AG04450 (cell line): ENCODE measurements at places on chromosomes 5 and 9.

DNA sequence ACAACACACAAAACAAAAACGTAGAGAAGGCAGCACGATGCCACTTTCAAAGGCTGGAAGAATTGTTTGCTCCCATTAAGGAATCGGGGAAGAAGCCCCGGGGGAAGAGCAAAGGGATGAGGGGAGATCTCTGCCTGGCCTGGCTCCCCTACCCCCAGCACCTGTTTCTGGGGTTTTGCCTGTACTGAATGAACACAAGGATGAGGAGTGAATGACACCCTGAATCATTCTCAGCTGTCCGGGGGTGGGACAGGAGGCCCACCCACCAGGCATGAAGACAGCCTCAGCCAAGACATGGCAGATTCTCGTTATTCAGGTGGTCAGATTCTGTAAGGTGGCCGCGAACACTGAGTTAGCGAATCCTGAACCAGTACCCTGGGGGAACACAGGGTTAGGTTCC lies 7.5 kb downstream of the TBC1D9B start:
- no peak for DNase-seq

- DNase-seq: no peak
Observed at GRCh38 chr5:170135796-170136490, 30.2 kb downstream of the FOXI1 start.

- DNase-seq: no peak
Observed at GRCh38 chr9:8486095-8486494, 686.5 kb upstream of the DMAC1 start.

DNA sequence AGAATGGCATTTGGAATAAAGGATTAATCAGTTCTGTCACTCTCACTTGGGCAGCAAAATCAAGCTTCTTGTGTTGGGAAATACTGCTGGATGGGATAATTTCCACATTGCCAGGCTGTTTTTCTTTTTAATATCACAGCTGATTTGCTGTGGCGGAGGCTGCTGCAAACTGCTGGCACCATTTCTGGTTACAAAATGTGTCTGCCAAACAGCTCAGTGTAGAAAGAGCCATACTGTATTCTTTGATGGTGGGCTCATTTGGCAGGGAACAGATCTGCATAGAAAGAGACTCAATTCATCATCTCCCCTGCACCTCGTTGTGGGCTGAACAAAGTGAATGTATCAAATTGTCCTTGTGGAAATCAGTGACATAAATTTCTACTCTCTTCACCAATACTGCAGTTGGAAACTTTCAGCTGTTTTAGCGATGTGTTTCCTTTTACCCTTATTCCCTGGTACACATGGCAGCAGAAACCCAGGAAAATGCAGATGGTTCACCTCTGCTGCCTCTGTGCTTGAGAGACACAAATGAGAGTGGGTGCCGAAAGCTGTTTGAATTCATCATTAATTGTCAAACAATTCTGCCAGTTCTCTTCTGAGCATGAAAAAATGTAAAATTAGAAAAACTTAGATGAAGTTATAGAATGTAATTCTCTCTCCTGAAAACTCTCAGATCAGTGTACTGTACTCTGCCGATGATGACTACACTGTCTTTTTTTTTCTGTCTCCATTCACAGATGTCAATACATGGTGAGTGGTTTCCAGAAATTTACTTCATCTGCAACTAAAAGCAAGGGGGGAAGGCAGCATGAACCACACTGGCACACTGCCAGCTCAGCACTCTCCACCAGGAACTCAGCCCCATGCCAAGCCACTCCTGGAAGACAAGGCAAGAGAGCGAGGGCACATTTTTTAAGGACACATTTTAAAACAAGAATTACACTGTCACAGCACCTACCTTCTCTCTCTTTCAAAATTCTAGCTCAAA lies 75.0 kb downstream of the HMHB1 start:
- no peak for DNase-seq

- DNase-seq: no peak
Observed at GRCh38 chr5:137752905-137753690, 1.1 kb downstream of the HNRNPA0 start.

GRCh38 chr5:17257705-17258273 lies 40.4 kb downstream of the BASP1 start:
- no peak for DNase-seq

- no peak for DNase-seq
Observed at GRCh38 chr5:114223866-114224265, 138.0 kb upstream of the KCNN2 start.

DNA sequence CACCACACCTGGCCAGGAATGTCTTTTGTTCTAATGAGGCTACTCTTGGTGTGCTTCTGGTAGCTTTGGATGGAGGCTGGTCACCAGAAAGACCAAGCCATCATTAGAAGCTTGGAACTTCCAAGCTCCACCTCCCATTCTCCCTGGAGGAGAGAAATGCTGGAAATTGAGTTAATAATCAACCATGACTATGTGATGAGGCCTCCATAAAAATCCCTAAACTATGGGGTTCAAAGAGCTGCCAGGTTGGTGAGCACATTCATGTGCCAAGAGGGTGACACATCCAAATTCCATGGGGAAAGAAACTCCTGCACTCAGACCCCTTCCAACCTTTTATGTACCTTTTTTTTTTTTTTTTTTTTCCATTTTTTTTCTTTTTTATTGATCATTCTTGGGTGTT lies 105.5 kb upstream of the SPATA31C2 start:
- no peak for DNase-seq

DNA sequence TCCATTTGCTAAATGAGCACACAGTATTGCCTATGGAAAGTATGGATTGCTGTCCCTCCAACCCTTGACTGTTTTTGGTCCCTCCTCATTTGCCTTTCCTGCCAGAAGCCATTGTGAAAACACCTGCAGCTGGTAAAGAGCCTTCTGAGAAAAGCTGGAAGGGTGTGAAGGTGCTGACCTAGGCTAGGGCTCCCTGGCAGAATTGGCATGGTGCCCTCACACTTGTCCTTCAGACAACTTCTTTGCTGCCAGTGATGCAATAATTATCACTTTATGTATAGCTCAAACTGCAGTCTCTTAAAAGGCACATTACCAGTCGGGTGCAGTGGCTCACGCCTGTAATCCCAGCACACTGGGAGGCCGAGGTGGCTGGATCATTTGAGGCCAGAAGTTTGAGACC lies 4.2 kb downstream of the TXNDC15 start:
- no peak for DNase-seq
